H7 (cell line): ENCODE measurements at places on chromosomes 4 and X. TPM values are rescaled to one million over a fixed set of nuclear protein-coding genes. Genes with fewer than 3 reads are reported as not detected.

The PJA1 gene
- total RNA-seq = 105 and 110 TPM in 2 replicates

DNA sequence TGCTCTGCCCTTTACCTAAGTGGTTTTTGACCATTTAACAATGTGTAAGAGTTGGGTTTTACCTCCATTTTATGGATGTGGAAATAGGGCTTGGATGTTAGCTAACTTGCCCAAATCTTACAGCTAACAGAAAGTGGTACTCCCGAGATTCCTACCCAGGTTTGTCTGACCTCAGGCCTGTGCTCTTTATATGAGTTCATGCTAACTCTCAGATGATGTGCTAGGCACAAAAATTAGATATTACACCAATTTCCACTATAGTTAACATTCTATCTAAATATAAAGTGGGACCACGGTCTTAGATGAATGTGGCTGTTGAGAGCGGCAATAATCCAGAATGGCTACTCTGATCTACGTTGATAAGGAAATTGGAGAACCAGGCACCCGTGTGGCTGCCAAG lies at the start of gene PTTG2:
PTTG2 (plus strand) TSS at position 301 of the 400 bp plus-strand sequence; CDS start at position 338, 37 bp downstream.
- DNase-seq = no peak

GRCh38 chr4:74088396-74088795 lies 10.6 kb downstream of the CXCL2 start:
- DNase-seq = no peak

DNA sequence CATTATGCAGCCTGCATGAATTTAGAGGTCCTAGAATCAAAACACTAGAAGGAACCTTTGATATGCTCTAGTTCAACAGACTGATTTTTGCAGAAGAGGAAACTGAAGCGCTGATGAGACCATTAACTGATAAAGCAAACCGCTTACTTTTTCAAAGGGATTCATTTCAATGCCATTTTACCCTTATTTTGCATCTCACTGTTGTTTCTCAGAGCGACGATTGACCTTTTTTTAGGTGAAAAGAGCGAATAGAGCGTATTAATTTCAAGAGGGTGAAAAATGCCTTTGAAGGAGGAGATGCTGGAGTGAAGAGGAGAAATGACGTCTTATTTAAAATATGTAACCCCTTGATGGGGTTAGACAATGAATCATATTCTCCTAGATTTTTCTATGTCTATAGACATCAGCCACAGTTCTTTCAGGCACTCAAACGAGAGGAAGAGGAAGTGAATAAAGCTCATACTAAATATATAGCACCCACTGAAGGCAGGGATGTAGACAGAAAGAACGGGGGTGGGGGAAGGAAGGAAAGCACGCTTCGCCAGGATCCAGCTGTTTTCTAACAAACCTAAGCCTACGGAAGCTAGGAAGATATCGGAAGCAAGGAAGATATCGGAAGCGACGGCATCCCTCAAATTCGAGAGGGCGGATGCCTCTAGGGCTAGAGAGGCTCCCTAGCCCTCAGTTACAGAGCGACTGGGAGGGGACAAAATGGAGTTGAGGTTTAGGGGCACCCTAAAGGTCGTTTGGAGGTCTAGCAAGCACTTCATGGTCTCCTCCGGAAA lies 848 bp downstream of the ACSL4 start:
- peak; percentile 38 for DNase-seq

The NXF3 gene
- total RNA-seq = 1.1 TPM in 1 of 2 replicates, not detected in the other

DNA sequence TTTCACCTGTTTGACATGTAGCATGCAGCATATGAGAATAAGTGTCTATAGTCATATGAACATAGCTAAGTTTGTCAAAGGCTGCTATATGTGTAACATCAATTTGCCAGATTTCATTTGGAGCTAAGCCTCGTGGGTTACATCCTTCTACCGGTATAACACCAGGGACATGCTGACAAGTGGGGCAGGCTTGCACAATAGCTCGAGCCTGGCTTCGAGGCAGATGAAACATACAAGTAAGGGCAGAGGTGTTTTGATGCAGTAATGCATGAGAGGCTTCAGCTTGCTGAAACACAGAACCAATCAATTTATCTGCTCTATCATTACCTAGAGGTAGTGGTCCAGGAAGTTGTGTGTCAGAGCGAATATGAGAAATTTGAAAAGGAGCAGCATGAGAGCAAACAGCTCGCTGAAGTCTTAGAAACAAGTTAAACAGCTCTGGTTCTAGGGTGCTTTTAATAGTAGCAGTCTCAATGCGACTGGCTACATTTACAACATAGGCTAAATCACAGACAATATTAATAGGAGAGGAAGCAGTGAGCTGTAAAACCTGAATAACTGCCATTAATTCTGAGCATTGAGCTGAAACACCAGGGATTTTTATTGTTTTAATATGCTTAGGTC lies 14.9 kb upstream of the UGDH start:
- no peak for DNase-seq

The STPG2 gene
- total RNA-seq = 0.03 and 0.22 TPM in 2 replicates

DNA sequence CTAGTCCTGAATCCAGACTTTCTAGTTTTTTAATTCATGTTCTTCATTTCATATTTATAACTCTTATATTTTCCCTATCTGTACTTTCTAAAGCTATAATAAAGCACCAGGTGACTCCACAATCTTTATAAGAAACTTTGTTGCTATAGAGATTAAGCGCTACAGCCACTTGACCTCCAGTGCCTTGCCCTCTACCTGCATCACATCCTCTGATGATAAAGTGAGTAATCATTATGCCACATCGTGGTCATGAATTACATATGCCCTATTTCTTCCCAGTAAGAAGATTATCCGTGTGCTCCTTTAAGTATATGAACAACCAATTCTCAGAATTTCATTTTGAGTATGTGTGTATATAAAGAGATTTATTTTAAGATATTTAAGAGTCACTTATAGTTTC lies 6.8 kb upstream of the DYNLT3 start:
- DNase-seq = no peak

DNA sequence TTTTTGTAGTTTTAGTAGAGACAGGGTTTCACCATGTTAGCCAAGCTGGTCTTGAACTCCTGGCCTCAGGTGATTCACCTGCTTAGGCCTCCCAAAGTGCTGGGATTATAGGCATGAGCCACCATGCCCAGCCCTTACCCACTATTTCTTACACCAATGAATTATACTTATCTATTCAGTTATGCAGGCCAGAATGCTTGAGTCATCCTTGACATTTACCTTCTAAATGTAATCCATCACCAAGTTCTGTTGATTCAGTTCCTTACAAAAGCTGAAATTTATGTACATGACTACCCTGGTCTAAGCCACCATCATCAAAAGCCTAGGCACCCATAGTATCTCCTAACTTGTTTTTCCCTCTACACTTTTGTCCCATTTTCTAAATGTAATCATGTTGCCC lies 585.7 kb downstream of the IL15 start:
- no peak for DNase-seq

DNA sequence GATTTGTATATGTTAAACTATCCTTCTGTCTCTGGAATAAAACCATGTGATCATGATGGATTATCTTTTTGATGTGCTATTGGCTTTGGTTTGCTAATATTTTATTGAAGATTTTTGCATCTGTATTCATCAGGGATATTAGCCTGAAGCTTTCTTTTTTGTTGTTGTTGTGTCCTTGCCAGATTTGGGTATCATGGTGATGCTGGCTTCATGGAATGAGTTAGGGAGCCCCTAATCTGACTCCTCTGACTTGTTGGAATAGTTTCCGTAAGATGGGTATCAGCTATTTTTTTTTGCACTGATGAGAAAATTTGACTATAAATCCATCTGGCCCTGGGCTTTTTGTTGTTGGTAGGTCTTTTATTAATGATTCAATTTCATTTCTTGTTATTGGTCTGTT lies 45.7 kb downstream of the ATP10D start:
- DNase-seq = no peak

- no peak for DNase-seq
These were observed 23.3 kb downstream of the SHROOM3 start for GRCh38 chr4:76458297-76458696.

- no peak for DNase-seq
These were observed 72.4 kb downstream of the PCDH7 start for GRCh38 chr4:30792601-30793000.

GRCh38 chr4:98779088-98779487 lies 120.7 kb upstream of the TSPAN5 start:
- no peak for DNase-seq

- DNase-seq = no peak
These were observed 326.8 kb downstream of the BMPR1B start for GRCh38 chr4:95084584-95084983.

GRCh38 chr4:101198682-101199339 lies 148.5 kb downstream of the PPP3CA start:
- no peak for DNase-seq

DNA sequence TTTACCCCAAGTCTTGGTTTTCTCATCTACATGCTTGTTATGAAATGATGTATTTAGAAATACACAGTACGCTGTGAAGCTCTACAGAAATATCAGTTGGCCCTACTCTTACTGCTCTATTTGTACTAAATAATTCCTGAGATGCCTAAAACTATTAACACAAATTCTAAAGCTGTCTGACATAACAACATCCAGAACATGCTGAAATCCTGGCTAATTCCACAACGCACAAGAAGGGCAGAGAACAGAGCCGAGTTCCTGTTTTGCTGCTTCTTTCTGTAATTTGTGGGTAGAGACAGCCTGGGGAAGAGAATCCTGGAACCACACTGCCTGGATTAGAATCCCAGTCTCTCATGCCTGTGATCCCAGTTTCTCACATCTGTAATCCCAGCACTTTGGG lies 59.0 kb downstream of the ZNF827 start:
- DNase-seq = no peak

DNA sequence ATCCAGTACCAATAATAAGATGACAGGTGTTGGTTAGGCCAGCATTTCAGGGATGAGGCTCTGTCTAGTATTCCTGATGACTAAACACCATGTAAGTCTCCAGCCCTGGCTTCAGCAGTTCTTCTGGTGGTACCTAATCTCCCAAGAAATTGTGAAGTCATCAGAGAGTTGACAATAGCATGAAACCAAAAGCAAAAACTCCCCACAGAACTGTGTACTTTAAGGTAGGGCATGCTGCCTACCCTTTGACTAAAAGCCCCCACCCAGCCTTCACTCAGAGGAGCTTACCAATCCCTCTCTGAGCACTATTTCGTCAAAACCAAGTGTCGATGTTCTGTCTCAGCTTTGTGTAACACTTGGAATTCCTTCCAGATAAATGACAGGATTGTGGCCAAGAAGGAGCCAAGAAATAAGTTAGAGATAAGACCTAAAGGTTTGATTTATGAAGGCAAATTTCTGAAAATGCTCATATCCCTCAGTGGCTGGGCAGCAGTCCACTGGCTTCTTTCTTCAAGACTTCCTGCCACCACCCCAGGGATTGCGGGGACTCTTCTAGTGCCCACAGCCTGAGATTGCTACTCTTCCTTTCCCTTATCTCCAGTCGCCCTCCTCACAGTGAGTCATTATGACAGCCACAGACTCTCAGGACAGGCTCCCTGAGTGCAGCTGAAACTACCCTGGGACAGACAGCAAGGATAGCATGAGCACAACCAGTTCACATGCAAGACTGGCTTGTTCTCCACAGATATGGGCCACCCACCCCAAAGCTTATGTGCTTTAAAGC lies 67.3 kb upstream of the LHFPL1 start:
- no peak for DNase-seq

DNA sequence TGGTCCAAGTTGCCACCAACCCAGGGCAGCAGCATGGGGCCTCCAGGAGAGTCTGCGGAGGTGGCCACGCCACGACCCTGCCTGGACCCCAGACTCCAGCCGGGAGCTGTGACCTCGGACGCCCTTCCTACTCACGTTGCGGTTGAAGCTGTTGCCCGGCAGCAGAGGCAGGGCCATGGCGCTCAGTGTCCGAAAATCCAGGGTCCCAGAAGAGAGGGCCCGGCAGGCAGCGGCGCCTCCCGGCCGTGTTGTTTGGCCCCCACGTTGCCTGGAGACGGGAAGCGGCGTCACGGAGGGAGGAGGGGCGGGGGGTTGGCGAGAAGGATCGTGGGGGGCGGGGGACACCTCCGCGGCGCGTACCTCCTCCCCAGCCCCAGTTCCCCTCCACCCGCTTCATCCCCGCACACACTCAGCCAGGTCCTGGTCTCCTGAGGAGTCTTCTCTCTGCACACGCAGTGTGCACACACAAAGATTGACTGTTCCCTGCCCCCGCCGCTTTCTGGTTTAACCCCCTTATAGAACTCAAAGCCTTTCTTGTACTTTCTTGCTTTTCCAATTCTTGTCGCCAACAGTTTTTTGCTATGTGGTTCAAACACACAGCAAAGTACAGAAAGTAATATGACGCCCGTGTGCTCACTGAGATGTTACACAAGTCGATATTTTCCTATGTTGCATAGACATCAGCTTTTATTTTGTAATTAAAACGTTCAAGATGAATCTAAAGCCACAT lies at the start of gene EFHC2:
EFHC2 (minus strand) TSS at position 261 of the 730 bp plus-strand sequence; CDS start at position 177, 84 bp downstream.
- peak; percentile 65 for DNase-seq

DNA sequence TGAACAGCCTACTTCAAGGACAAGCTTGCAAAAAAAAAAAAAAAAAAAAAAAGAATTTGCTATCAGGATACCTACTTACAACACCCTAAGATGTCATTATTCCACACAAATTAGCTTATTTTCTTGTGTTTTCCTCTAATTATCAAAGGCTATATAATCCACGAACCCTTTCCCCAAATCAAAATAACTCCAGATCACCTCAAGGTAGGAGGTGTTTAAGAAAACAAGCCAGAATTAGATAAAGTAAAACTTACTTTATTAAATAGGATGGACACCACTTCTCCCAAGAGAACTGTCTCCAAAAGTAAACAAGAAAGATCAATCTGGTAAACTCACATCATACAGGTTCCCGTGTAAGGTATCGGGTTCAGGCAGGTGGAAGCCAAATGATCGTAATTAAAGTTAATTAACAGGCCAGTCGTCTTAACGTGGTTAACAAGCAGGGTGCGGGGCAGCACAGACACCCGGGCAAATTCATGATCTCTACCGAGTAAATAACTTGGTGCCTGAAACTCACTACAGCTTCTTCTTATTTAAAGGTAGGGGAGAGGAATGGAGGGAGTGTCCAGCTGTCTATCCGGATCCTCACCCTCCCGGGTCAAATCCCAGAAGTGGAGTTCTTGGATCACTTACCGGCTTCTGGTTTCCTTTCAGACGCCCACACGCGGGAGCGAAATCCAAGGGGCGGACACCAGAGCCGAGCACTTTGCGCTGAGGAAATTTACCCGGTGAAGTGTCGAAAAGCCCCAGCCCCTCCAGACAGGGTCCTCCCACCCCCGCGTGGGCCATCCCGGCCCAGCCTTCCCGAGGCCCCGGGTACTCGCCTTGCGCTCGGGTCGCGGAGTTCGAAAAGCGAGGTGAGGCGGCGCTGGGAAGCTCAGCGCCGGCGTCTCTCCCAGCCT lies 708 bp downstream of the ARAP2 start:
- DNase-seq = peak; percentile 46

DNA sequence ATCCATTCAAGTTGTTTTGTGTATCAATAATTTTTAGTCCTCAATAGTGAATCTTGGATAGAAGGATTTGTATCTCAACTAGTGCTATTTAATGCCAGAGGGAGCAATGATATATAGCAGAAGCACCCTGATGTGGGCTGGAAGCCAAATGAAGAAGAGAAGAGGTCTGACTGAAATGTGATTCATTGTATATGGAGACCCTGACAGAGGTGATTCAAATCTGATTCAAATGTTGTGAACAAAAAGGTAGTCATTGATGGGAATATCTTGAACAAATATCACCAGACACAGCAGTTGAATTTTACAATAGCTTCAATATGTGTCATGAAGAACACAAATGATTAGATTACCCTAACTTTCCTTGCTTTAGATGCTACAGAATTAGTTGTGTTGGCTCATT lies 27.5 kb upstream of the SULT1B1 start:
- DNase-seq = no peak

The TLR1 gene
- total RNA-seq = 0.03 TPM in 1 of 2 replicates, not detected in the other

GRCh38 chr4:78584863-78585547 lies 33.4 kb downstream of the ANXA3 start:
- DNase-seq = no peak

GRCh38 chr4:56210397-56210796 lies 176.9 kb downstream of the AASDH start:
- DNase-seq = peak; percentile 17

The DIAPH2 gene
- 20.4 and 30.1 TPM in 2 replicates for total RNA-seq
